ENCODE measurements at places on chromosomes 7 and 10.

DNA sequence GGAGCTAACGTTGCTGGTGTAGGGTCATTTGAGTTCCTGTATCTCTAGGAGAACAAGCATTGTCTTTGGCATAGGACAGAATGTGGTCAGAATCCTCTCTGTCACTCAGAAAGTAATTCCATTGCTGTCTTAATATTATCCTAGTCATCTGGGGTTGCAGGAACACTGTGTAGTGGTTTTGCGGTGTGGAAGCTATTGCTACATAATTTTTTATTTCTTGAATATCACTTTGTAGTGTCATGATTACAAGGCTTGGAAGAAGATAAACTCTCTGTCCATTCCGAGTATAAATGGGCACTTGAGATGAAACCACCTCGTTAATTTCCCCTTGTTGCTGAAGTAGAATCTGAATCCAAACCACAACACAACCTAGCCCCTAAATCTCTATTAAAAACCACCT, 919.2 kb downstream of the LRMDA start:
- DNase-seq, result no peak

GRCh38 chr10:10892290-10892875, 125.3 kb upstream of the CELF2 start:
- DNase-seq, result no peak

DNA sequence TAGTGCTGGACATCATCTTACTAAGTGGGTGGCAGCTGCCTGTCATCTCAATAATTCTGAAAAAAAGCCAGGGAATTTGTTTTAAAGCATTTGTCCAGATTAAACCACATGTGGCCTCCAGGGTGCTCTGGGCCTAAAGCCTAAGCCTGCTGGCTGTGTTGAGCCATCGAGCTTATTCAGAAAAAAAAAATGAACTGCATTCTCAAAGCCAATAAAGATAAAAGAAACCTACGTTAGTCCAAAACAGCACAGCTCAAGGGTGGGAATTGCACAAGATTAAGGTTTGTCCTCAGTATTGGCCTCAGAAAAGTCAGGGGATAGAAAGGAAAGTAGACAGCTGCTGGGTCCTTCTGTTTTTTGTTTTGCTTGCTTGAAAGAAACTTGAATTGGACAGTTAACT, 22.6 kb upstream of the PRTFDC1 start:
- DNase-seq, result no peak

DNA sequence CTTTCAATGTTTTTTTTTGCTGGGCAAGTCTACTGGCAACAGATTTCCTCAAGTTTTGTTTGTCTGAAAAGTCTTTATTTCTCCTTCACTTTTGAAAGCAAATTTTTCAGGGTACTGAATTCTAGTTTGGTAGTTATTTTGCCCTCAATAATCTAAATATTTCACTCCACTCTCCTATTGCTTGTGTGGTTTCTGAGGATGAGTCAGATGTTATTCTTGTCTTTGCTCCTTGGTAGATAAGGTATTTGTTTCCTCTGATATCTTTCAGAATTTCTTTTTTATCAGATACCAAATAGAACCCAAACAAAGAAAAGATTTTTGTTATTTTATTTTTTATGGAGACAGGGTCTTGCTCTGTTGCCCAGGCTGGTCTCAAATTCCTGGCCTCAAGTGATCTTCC, 99.2 kb upstream of the MALRD1 start:
- DNase-seq, result no peak

- no peak for DNase-seq
These were observed 939.2 kb upstream of the CELF2 start for GRCh38 chr10:10078446-10078845.

DNA sequence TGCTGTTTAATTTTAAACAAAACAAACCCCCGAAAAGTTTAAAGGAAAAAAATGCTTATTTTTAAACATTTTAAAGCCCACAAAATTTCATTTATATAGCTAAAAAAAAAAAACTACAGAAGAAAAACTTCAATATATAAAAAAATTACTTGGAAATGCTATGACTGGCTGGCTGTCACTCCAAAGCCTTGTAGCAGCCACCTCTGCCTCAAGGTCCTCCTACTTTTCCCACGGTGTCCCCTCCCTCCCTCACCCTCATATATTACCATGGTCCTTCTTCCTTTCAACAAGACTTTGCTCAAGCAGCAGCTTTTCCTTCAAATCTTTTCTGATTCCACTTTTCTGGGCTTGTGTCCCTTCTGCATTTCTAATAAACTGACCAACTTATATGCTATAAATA, 122.0 kb downstream of the TPK1 start:
- no peak for DNase-seq

DNA sequence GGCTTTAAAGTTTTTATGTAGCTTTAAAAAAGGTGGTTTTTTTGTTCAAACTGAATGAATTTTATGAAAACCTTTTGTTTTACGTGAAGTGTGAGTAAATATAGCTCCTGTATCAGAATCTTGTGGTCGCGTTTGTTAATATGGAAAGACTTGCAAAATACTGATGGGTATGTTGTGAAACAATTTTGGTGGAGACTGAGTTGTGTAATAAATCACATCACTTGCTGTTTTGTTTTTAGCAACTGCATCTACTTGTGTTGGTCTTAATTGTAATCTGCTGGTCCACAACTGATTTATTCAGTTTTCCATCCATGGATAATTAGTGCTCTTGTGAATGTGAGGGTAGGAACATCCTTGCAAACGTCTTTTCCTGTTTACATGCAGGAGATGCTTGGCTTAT, 10.5 kb downstream of the PLXDC2 start:
- DNase-seq, result no peak
